Left colon (tissue), 2 donors: ENCODE measurements at places on chromosomes 4 and X.

GRCh38 chr4:3335982-3336381, 43.2 kb downstream of the RGS12 start:
- no peak for DNase-seq

GRCh38 chr4:23023666-23024065, 330.9 kb downstream of the GBA3 start:
- DNase-seq: no peak

GRCh38 chrX:41332408-41333002, 1.5 kb upstream of the DDX3X start:
- peak; percentile 49 for DNase-seq

DNA sequence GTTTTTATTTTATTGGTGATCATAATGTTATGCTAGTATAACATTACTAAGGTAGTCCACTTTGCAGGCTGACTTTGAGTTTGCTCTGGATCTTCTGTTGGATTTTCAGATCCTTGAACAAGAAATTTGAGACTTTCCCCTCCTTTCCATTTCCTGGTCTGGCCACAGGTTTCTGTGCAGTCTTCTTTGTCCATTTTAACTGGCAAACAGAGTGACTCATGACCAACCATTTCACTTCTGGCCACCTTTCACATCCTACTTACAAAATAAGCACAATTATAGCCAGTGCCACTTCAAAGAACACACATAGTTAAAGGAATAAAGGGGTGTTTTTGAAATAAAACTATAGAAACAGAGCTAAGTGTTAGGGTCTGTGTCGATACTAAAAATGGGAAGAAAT, 8.4 kb downstream of the ANK2 start:
- DNase-seq: no peak

- DNase-seq: peak; percentile 88
Observed at GRCh38 chr4:76897536-76898384, at the start of gene SOWAHB. SOWAHB (minus strand) TSS chr4:76898144; CDS start chr4:76897849, 295 bp downstream.

GRCh38 chr4:1170976-1171310, 1.4 kb downstream of the SPON2 start:
- DNase-seq: no peak

GRCh38 chrX:41589634-41590270, 99.0 kb upstream of the GPR34 start:
- no peak for DNase-seq

GRCh38 chr4:36757580-36758311, 476.3 kb downstream of the DTHD1 start:
- no peak for DNase-seq

- DNase-seq: no peak
Observed at GRCh38 chrX:39477031-39477761, 620.6 kb downstream of the BCOR start.

DNA sequence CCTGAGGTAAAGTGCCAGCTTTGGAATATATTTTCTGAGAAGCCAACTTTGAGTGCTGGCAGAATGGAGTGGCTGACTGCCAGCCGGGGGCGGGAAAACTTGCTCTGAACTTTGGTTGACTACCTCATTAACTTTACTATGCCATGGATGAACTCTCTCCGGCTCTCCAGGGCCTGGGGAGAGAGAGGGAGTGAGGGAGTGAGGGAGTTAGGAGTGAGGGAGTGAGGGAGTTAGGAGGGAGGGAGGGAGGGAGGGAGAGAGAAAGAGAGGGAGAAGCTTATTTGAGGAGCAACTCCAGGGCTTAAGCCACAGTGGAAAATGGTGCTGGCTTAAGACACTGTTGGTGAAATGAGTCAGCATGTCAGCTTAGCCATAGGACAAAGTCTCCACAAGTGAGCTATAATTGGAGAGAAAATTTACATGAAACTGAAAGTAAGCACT, 280.9 kb upstream of the RPS6KA3 start:
- peak; percentile 31 for DNase-seq

DNA sequence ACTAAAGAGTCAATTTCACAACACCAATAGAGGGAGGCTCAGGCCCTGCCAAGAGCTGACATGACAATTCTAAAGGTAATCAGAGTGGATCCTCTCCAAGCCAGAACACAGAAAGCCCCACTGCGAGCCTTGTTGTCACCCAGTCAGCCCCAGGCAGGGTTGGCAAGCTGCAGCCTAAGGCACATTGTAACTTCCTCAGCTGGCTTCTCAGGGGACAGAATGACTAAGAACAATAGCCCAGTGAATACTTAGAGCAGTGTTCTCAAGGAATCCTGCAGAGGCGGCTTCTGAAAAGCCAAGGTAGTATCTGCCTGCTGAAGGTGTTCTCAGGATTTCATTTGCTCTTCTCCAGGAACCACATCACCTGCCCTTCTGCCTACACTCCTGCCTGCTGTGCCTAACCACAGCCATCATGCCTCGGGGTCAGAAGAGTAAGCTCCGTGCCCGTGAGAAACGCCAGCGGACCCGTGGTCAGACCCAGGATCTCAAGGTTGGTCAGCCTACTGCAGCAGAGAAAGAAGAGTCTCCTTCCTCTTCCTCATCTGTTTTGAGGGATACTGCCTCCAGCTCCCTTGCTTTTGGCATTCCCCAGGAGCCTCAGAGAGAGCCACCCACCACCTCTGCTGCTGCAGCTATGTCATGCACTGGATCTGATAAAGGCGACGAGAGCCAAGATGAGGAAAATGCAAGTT, at the start of gene MAGEB4:
TSS of gene MAGEB4 (plus strand) at position 277 of the 692 bp plus-strand sequence. CDS start at position 413, 136 bp downstream.
- no peak for DNase-seq

DNA sequence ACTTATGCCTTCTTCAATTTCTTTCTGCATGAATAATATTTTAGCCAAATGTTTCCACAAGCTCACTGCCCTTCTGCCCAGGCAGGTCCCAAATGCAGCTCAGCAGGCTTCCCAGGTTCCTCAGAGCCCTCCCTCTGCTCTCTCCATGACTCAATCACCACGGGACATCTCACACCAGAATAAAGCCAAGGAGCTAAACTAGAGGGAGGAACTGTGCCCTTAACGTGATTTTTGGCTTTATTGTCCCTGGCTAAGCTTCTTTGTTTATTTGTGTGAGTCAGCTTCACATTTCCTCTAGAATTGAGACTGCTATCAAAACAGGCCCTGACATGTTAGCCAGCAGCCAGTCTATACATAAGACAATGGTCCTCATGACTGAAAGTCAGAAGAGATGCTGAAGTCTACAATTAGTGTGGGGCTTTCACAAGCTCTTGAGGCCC, 186.4 kb upstream of the GALNT7 start:
- DNase-seq: no peak

DNA sequence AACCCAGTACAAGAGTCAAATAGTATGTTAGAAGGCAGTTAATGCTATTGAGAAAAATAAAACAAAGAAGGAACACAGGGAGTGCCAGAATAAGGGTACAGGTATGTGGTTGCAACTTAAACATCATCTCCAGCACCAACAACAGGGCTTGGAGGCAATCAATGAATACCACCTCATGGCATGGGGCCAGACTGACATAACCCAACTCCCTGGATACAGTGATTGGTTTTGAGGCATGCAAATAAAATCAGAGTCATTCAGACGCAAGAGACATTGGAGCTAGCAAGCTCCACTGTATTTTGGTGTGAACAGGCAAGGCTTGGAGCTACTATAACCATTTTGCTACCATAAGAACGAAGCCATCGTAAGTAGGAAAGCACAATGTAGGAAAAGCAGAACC, 56.7 kb downstream of the PPP3CA start:
- DNase-seq: no peak

- DNase-seq: no peak
Observed at GRCh38 chr4:98639108-98639507, 19.3 kb downstream of the TSPAN5 start.

DNA sequence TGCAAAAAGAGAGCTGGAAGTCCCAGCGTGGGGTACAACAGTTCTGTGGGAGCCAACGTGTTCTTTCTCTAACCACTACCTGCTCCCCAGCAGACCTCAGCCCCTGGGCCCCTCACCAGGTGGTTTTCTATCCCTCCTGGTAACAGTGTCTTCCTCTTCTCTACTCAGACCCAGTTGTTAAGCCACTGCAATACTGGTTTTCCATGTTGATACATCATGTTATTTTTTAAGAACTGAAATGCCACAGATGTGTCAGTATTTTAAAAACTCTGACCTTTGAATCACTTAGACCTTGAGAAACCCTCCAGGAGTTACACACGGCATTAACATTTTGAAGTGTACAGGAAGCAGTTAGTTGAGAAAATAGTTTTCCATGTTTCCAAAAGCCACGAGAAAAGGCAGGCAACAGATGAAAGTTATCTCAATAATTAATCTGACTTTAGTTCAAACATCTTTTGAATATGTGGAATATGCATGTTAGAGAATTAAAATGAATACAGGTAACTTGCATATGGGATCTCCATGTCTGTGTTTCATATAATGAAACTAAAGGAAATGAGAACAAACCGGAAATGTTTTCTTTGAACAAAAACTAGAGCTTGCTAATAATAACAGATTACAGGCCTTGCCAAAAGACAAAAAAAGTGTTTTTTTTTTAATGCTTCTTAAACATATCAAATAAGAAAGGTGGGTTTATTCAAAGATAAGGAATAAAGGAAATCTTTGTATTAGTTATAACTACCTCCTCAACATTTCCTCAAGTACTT, 108.8 kb downstream of the ZNF827 start:
- no peak for DNase-seq

DNA sequence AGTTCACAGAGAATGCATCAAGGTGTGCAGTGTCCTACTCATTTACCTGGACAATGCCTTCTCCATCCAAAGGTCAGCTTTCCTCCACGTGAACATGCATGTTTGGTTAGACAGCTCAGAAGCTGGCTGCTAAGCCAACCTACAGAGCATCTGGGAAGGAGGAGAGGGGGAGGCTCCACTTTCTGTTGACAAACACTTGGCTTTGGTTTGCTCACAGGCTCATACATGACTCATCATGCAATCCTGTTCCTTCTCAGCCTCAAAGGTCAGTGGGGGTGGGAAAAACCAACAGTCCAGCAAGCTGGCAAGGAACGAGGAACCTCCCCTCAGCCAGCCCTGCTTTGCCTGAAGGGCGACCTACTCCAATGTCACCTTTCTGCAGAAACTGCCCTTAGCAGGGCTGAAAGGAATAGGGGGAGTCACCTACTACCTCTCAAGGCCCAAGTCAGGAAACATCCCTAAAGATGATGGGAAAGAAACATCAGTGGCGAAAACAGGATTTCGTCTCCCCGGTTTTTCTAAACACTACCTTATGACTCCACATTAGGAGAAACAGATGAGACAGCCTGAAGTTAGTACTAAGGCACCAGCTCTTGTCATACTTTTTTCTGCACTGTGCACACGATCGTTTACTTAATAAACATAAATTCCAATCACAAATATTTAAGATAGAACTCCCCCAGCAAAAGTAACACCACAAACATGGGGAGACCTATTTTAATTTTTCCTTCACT, 37.9 kb downstream of the RELL1 start:
- peak; percentile 61 for DNase-seq

DNA sequence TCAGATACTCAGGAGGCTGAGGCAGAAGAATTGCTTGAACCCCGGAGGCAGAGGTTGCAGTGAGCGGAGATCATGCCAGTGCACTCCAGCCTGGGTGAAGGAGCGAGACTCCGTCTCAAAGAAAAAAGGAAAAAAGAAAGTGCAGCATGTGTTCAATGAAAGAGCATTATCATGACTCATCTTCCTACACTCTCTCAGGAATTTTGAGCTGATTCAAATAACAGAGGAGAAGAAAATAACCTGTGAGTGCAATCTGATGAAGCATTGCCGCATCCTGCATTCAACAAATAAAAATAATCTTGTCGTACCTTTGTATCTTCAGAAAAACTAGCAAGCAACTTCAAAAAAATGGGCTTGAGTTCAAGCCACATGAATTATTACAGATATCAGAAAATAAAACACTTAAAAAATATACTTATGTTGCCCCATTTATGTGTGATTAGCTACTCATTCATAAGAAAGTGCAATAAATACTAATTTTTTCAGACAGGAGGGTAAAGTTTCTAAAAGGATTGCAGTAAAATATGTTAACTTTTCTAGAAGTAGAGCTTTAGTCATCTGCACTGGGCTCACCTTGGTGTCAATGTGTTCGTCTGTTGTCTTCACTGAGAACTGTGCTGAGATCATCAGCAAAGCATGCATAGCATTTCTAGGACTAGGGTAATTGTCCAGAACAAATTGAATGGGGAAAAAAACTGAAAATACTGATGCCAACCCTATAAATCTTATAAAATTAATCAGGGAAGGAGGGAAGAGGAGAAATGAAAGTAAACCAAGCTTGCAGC, 90.4 kb upstream of the VCX3B start:
- DNase-seq: no peak

- peak; percentile 28 for DNase-seq
Observed at GRCh38 chrX:50812995-50813842, 775 bp downstream of the SHROOM4 start.

DNA sequence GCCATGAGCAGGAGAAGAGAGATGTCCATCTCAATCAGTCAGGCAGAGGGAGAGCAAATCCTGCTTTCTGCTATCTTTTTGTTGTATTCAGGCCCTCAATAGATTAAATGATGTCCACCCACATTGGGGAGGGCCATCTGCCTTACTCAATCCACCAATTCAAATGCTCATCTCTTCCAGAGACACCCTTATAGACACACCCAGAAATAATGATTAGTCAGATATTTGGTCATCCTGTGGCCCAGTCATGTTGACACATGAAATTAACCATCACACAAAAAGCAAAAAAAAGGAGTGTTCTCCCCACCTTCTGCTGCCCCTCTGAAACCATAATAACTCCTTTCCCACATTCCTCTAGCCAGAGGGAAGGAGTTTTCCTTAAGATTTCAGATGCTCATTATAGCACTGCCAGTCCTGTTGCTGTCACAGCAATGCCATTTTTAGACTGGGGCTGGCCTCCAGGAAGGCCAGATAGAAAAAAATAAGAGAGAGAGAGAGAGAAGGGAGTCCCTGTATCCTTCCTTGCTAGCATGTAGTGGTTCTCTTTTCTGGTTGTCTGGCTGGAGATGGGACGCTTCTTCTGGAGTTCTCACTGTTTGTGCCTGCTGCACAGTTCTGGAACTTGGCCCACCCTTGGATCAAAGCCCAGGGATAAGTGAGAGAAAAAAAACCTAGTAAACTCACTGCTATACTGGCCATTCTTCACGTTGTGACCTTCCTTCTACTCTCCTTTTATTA, 177.7 kb downstream of the RBM46 start:
- peak; percentile 22 for DNase-seq

- peak; percentile 42 for DNase-seq
Observed at GRCh38 chr4:83362492-83363329, 28.1 kb upstream of the HPSE start.

DNA sequence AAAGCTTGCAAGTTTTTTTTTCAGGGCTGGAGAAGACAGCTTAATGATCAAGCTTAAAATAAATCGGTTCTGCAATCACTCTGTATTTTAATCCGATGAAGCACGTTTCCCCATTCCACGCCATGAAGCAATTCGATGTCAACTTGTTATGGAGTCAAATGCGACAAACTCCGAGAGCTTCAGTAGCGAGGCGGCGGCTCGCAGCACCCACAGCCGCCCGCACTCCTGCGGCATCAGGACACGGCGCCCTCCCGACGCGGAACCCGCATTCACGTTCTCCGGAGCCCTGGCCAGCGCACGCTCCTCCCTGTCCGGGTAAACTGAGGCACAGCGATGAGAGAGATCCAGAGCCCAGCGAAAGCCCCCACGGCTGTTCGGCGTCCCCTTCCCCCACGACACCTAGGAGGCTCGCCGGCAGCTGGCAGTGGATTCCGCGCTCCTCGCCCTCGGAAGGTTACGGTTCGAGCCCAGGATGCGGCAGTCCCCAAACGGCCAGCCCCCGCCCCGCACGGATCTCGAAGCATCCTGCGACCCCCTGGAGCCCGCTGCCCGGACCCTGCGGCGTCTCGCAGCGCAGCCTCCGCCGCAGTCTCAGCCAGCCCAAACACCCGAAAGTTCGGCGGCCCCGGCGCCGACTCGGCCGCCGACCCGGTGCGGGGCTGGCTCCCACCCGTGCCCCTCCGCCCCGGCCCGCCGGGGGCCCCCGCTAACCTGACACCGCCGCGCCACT, 507 bp downstream of the MFAP3L start:
- DNase-seq: peak; percentile 37
